ENCODE measurements at places on chromosomes 7 and 10.

DNA sequence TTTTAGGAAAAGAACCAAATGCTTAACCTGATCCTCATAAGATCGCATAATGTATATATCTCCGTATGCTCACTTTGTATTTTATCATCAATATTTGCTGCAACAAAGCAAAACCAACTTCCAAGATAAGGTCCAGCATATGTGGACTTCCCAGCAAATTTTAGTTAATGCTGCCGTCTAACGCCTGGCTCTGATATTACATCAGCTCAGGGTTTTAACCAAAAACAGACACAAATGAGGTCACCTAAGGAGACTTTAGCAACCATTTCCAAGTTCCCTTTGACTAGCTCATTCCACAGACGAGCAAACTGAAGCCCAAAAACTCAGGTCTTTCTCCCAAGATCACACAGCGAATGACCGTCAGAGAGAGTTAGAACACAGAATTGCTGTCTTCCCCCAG lies 59.4 kb upstream of the UCN3 start:
- DNase-seq = no peak

DNA sequence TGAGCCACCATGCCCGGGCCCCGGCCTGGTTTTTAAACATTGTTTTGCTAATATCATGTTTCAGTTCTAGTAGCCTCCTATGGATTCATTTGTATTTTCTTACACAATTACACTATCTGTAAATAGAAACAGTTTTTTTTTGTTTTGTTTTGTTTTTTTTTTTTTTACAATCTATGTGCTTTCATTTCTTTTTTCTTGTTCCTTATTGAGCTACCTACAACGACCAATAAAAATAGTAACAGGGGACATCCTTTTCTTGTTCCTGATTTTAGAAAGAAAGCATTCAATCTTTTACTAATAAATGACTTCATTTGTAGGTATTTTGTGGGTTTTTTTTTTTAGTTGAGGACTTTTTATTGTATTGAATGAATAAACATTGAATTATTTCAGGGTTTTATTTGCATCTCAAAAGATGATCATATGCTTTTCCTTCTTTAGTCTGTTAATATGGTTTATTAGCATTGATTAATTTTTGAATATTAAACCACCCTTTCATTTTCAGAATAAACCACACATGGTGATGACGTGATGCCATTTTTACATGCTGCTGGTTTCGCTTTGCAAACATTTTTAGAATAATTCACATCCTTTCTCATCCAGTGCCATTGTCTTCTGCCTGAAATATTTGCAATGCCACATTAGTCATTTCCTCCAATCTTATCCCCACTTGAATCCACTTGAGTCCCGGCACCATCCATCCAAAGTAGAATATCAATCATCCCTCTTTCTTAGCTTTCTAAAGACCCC lies 18.1 kb upstream of the AKR1E2 start:
- DNase-seq = peak; percentile 95

DNA sequence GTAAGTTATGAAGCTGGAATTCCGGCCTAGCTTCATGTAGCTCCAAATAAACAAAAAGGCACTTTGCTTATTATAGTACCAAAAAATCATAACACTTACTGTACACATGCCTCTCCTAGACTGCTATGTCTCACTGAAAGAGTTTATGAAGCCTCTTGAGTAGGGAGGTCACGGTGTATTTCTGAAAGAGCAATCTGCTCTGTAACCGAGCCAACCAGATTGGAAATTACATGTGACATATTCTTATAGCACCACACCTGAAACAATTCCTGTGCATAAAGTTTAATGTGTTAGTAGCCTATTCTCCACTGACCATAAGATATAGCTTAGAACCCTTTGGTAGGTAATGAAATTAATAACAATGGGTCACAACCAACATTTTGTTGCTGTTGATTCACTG lies 1.3 kb upstream of the FAM3C start:
- no peak for DNase-seq

GRCh38 chr7:4871056-4871680 lies 9.3 kb upstream of the PAPOLB start:
- no peak for DNase-seq

- DNase-seq = no peak
Observed at GRCh38 chr10:79420974-79421688, 24.3 kb downstream of the ZCCHC24 start.

DNA sequence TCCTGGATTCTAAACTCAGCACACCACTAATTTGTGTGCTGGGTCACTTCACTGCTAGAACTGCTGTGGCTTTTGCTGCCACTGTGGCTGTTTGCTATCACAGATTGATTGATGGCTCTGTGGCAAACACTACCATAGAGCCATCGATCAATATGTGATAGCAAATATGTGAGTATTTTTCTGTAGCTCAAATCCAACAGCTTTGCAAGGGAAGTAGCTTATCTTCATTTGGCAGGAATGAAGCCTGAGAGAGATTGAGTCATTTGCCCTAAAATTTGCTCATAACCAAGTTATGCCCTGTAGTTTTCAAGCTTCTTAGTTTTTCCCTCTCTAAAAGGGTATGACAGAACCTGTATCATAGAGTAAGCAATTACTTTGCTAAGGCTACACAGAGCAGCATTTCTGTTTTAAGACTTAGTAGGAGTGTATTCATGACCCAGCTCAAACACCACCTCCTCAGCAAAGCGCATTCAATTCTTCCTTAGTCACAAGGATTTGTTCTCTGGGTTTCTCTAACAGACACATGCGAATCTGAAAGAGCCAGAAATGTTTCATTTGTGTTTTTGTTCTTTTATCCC lies 43.1 kb downstream of the MINPP1 start:
- peak; percentile 92 for DNase-seq

DNA sequence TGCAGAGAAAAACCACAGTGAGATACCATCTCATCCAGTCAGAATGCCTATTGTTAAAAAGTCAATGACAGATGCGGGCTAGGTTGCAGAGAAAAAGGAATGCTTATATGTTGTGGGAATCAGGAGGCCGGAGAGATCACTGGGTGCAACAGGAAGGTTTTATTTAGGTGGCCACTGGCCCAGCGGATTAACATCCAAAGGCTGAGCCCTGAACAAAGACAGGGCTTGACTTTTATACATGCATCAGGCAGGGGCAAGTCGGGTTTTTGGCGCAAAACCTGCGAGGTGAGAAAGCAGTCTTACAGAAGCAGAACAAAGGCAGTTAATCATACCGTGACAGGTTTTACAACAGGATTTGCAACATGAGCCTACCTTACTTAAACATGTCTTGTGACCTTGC lies 620 bp downstream of the ZNF117 start:
- no peak for DNase-seq

DNA sequence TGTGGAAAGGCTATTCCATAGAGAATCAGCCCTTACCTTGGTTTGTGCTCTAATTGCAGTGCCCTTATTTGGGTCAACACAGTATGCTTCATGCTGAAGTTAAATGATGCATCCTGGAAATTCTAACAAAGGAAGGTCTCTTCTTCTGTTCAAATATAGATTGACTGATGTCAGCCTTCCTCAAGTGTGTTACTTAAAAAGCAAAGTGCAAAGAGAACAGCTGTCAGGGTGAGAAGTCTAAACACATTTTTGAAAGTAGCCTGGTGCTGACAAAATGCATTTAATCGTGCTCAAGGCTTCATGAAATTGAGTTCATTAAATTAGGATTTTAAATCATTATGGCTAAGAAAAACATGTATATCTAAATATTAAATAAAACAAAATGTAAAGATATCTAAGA lies 19.5 kb downstream of the AGR2 start:
- no peak for DNase-seq

GRCh38 chr10:126570621-126571602 lies 99.6 kb downstream of the C10orf90 start:
- no peak for DNase-seq

DNA sequence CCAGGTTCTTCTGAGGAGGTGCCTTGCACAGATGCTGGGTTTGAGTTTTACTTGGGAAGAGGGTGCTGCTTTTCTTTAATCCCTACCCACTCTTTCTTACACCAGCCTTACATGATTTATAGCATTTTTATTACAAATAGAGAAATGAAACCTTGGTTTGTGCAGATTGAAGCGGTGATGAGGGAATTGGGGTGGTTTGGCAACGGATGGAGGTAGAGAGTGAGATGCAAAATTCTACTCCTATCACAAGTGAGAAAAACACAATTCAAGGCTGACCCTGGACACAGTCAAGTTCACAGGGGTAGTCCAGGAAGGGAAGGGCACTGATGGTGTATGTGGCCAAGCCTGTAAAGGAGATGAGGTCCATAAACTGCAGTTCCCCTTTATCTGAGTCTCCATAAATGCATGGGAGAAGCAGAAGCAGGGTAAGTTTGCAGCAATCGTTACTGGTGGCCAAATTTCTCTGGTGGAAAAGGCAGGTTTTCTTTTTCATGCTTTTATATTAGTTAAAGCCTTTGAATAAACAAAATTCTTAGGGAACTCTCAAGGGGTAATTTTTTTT lies 214.3 kb downstream of the JAZF1 start:
- no peak for DNase-seq

GRCh38 chr7:29860186-29860585 lies 53.9 kb downstream of the WIPF3 start:
- DNase-seq = no peak
